Stimulated activated CD4-positive, alpha-beta T cell treated with anti-CD3 and anti-CD28 coated beads, Interleukin-2, amount 100 ng/mL, for 4 hours (primary cell): ENCODE measurements at places on chromosomes 7 and 10.
A peak's percentile ranks its signal among the peaks of the same experiment; 100 is the strongest.

DNA sequence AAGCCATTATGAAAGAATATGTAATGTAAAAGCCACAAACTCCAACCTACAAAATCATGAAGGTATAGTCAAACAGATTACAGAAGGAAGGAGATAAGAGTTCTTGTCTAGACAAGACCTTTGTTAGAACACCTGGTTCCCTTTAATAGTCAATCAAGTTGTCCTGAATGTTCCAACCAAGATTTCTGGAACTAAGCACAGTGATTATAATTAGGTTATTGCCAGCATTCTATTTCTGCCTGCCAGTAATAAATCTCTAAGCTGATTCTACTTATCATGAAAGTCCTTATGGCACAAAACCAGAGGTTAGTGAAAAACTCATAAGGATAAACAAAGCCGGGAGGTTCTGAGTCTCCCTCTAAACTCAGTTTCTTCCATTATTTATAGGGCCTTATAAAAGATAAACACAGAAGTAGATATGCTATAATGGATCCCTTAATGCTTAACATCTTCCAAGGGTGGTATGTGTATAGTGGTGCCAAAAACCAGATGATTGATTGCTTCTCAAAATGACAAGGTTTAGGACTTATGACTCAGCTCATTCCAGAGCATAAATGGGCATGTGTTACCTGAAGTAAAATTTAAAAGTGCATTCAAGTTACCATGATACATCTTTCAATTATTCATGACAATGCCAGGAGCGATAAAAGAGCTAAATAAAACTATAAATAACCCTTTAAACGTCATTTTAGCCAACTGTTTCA lies 237.2 kb downstream of the CSTF2T start:
- DNase-seq = no peak

GRCh38 chr10:105797234-105797890 lies 1156.3 kb downstream of the SORCS3 start:
- DNase-seq = no peak

DNA sequence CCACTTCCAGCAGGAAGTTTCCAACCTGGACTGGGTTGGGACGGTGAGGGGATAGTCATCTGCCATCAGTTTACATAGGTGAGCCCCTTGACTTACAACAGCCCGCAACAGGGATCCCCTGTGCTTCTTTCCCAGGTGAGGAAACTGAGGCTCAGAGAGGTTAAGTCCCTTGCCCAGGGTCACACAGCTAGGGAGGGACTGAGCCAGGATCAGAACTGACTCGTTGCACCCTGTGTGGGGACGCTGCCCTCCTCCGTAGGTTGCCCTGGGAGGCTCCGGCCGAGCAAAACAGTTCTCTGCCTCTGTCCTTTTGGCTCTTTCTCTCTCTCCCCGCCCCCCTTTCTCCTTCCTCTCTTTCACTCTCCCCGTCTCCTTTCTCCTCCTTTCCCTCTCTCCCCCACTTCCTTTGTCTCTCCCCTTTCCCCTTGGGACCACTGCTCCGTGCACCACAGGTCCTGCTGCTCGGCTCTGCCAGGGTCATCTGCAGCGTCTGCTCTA lies 117.4 kb upstream of the PPIF start:
- no peak for DNase-seq

- no peak for DNase-seq
Observed at GRCh38 chr7:46850563-46851330, 731.2 kb downstream of the TNS3 start.

- DNase-seq = no peak
Observed at GRCh38 chr7:143499743-143500348, 22.2 kb downstream of the TAS2R41 start.

GRCh38 chr7:124689523-124689922 lies 76.1 kb downstream of the GPR37 start:
- no peak for DNase-seq

GRCh38 chr7:101707587-101707986 lies 78.5 kb upstream of the MYL10 start:
- no peak for DNase-seq

GRCh38 chr7:34083440-34083839 lies 178.1 kb downstream of the BMPER start:
- DNase-seq = no peak

DNA sequence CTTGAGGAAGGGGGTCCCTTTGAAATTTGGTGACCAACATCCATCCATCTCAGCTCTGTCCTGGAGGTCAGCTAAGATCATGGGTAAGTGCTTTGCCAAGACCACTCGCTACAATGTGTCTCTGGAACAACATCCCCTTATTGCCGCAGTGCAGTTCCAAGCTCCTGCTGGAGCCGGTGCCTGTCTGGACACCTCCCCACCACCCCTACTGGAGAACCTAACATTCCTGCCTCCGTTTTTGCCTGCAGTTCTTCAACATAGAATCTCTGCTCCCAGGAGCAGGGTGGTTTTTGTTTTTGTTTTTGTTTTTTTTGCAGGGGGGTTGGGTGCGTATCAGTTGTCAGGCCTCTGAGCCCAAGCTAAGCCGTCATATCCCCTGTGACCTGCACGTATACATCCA lies 51.2 kb upstream of the FXYD4 start:
- no peak for DNase-seq

GRCh38 chr7:131040467-131040932 lies 287.2 kb upstream of the MKLN1 start:
- peak; percentile 32 for DNase-seq
